ENCODE measurements at places on chromosomes 6 and 20.

GRCh38 chr6:5898102-5898501 is 108.6 kb downstream of the NRN1 start:
- DNase-seq: no peak

GRCh38 chr6:101396548-101397173 is 3.2 kb downstream of the GRIK2 start:
- DNase-seq: no peak

- DNase-seq: peak; percentile 68
Measured at GRCh38 chr6:31814677-31815024, 432 bp downstream of the HSPA1L start.

DNA sequence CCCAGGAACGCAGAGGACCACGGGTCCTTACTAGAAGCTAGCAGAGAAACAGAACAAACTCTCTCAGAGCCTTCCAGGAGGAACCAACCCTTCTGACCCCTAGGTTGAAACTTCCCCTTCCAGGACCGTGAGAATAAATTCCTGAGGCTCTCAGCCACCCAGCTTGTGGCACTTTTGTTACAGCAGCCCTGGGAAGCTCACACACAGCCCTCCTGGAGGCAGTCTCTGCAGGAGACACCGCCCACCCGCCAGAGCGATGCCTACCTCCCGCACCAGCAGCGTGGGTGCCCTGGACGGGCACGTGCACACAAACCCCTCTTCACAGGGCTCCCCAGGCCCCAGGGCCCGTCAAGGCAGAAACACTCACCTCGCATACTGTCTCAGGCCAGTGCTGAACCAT is 4.2 kb downstream of the RNASET2 start:
- DNase-seq: no peak

Data from NCI-H187 (cell line).